ENCODE measurements at places on chromosomes 3 and 15.
A peak's percentile ranks its signal among the peaks of the same experiment; 100 is the strongest.

GRCh38 chr15:63157891-63158431, 684 bp upstream of the RPS27L start:
- peak; percentile 61 for DNase-seq

DNA sequence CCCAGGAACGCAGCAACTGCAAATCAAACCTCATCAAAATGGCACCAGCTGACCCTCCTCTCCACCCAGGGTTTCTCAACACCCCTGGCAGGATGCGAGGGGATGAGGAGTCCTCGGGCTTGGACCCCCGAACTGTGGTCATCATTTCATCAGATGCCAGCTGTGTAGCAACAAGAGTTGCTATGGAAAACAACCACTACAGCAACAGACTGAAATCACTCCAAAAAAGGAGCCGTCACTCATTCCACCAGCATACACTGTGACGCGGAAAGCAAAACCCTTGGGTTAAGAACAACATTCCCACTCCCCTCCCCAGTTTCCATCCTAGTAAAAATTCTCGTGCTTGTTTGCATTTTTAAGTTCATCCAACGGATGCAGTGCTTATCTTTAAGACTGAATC, 40.1 kb downstream of the VGLL4 start:
- DNase-seq = peak; percentile 64

GRCh38 chr15:70726753-70727152, 36.6 kb downstream of the UACA start:
- no peak for DNase-seq

- DNase-seq = no peak
Observed at GRCh38 chr3:20668411-20668810, 482.4 kb upstream of the SGO1 start.

GRCh38 chr15:91924183-91924582, 70.7 kb downstream of the SLCO3A1 start:
- DNase-seq = no peak

DNA sequence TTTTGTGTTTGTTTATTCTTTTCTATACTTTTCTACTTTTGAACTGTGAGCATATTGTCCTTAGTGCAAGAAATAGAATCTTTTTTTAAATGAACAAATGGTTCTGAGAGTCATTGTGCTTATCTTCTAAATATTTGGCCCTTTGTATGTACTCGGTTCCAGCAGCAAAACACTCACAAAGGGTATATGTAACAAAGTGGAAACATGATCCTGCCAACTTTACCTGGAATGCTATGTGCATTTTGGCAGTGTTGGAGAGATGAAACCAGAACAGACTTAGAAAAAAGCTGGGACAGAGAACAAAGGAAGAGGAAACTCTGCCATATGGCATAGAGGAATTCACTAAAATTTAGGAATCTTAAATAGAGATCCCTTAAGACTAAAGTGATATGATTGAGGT, 150.1 kb downstream of the FGF12 start:
- no peak for DNase-seq

- DNase-seq = no peak
Observed at GRCh38 chr3:84175449-84175848, 783.3 kb upstream of the CADM2 start.
